ENCODE measurements at places on chromosomes 12 and 14.

GRCh38 chr14:91342206-91342760, 75.3 kb downstream of the CCDC88C start:
- no peak for DNase-seq

DNA sequence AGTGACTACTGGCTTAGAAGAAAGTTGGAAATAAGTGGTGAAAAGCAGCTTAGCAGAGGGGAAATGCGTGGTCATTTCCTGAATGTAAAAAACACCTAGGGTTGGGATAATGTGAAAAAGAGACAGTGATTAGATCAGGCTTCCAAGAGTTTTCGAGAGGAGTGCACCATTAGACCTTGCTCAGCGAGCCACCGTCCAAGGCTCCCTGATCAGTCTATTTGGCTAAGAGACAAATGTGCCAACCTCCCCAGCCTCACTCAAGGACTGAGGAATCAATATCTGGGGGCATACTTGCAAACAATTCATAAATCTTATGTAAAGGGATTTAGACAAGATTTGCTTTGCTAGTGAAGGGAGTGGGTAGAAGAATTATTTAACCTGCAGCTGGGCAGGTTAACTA, 594.5 kb downstream of the NRXN3 start:
- DNase-seq, result no peak

- no peak for DNase-seq
Observed at GRCh38 chr12:66235626-66236281, 46.7 kb downstream of the IRAK3 start.

- no peak for DNase-seq
Observed at GRCh38 chr12:84069699-84070098, 842.9 kb downstream of the SLC6A15 start.

DNA sequence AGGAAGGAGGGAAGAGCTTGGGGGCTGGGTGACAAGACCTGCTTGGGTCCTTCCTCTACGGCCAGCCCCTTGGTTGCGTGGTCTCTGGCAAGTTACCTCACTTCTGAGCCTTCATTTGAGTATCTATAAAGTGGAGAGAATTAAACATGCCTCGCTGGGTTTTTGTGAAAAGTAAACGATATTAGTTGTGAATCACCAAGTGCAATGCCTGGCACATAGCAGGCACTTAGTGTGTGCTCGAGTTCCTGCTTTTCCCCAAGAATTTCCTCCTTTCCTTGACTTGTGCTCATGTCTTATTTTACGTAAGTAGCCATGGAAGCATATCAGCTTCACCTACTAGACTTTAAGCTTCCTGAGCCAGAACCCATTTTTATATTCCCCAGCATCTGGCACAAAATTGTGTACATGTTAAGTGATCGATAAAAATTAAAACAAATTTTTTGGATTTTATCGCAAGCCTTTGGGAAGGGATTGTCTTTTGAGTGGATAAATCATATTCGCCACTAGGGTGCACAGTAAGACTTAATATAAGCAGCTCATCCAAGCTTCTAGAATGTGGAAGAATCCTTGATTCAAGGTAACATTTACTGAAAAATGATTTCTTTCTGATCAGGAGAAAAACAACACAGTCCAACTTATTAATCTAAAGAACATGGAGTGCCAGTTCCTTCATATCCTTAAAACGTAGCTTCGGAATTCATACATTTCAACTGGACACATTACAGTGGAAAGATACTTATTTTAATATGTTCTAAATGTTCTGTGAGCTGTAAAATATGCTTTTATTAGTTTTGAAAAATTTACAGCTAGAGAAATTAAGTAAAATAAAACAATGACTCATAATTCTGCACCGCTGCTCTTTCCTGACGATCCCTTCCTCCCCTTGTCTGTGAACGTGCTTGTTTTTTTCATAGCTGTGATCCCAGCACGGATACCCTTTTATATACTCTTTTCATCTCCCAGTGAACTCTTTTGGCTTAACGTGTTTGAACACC, 62.0 kb downstream of the SLC25A47 start:
- no peak for DNase-seq

- DNase-seq, result no peak
Observed at GRCh38 chr12:114735680-114736374, 51.9 kb upstream of the TBX3 start.

GRCh38 chr12:15688202-15688736, 100.9 kb downstream of the EPS8 start:
- no peak for DNase-seq

GRCh38 chr12:105992849-105993740, 145.7 kb downstream of the NUAK1 start:
- DNase-seq, result no peak

GRCh38 chr12:80413462-80413861, 30.6 kb upstream of the PTPRQ start:
- DNase-seq, result no peak

DNA sequence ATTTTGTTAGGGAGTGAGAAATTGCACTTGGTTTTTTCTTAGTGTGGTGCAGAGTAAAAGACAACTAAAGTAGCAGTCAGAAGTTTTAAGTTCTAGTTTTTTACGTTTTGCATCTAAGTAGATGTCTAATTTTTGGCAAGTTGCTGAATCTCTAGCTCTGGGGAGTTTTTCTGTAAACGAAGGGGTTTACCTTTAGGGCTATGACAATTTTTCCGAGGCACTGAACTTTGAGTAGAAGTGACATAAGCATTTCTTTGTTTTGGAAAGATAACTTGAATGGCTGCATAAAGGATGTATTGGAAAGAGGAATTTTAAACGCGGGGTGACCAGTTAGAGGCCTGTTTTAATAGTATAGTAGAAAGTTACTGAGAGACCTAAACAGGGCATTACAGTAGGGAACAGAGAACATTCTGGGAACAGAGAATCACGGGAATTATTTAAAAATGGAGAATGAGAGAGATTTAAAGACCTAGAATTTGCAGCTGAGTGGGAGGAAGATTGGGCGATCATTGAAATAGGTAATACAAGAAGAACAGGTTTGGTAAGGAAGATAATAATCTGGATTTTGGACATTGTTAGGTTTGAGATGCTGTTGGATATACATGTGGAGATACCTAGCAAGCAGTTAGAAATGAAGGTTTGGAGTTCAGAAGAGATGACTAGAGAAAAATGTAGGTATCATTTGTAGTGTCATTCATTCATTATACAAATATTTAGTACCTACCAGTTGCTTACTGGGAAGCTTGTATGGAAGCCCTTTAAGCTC, 1.2 kb downstream of the ZNF410 start:
- no peak for DNase-seq

DNA sequence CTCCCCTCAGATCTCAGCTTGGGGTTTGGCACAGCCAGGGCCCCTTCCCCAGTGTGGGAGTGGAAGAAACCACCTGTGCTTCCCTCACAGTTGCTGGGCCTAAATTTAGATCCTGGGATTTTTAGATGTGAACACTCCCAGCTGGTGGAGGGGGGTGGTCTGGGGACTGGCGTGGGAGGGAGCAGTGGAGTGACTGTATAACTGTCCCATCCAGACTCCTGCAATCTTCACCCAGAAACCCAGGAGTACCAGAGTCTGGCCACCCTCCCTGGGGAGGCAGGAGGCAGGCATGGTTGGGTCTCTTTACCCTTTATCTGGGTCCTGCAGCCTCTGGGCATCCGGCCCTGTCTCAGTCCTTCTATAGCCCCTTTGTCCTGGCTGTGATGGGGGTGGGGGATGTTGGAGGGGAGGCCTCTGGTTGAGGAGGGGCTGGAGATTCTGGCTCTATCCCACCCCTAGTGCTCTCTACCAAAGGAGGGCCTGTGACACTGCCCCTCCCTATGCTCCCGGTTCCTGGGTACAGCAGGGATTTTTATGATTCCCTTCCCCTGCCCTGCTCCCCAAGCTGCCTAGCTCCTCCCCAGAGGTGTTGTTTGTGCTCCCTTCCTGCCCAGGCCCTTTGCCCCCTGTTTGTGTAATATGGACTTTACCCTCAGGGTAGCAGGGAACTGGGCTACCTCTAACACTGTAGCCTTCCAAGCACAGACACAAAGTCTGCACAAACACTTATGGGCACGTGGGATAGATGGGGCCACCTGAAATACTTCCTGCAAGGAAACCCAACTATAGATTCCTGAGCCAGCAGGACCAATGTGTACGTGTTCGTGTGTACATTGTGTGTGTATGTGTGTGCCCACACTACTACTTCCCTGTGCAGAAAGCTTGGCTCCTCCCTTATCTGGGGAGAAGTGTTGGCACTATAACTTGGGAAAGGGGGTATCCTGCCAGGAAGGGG, 1.7 kb downstream of the ERBB3 start:
- no peak for DNase-seq

GRCh38 chr12:94305130-94305957, 154.3 kb downstream of the CEP83 start:
- no peak for DNase-seq

DNA sequence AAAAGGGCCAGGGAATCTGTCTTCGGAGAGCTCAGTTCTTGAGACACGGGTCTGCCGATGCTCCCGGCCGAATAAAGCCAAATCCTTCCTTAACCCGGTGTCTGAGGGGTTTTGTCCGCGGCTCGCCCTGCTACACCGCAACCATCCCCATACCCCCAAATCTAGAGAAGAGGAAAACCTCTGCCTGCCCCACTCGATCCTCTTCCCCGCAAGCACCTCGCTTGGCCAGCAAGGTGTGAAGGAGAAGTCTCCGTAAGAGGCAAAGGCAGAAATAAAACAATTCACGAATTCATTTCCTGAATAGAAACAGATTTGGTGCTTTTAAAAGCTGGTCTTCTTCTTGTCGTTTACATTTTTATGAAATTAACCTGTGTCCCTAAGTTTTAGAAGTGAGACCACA, 67.3 kb upstream of the GALNT9 start:
- no peak for DNase-seq

GRCh38 chr12:1047898-1048660, 57.1 kb downstream of the ERC1 start:
- no peak for DNase-seq

GRCh38 chr12:131555197-131555846, 155.6 kb upstream of the SFSWAP start:
- DNase-seq, result no peak

- no peak for DNase-seq
Observed at GRCh38 chr12:103431387-103431786, 64.4 kb downstream of the C12orf42 start.

DNA sequence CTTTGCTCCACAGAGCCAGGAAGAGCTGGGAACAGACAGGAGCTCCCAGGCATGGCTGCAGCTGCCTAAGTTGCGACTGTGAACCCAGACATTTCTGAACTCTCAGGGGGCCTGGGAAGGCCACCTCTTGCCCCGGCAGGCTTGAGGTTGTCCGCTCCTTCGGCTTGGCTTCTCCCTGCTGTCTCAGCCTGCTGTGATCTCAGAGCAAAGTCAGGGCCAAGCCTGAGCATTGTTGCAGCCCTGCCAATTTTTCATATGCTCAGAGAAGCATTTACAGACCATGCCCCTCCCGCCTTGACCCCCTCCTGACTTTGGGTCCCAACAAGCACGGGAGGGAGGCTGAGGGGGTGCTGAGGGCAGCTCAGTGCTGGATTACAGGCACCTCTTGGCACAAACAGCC, 1439.1 kb upstream of the FLRT2 start:
- no peak for DNase-seq

DNA sequence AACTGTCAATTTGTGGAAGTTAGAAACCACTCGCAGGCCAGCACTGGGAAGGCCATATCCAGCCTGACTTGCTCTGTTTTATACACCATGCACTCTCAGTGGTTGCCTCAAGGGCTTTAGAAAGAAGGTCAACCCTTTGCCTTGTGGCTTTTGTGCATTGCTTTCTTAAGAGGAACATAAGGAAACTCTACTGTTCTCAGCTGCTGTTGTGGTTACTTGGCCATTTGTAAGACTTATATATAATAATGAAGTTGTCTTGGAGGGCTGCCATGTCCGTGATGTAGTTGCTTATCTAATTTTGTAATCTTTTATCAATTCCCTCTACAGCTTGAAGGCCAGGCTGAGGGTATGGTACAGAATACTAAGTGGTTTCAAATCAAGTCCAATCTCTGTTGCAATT, 637.8 kb downstream of the DIO2 start:
- DNase-seq, result no peak

DNA sequence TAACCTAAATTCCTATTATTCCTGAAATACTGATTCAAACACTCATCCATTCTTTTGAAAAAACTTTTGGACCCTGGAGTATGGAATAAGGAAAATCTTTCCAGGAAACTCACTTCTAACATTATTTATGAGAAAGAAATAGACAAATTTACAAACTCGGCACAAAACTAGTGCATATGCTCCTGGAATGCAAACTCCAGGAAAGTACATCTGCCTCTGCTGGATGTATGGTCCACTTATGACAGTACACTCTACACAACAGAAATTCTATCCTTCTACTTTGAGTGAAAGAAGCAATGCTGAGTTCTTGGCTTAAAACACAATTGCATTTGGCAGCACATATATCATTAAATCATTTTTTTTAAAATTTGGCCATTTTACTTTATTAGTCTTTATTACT, 700.5 kb upstream of the STXBP6 start:
- no peak for DNase-seq

GRCh38 chr12:124338448-124338847, 43.6 kb downstream of the RFLNA start:
- DNase-seq, result no peak

DNA sequence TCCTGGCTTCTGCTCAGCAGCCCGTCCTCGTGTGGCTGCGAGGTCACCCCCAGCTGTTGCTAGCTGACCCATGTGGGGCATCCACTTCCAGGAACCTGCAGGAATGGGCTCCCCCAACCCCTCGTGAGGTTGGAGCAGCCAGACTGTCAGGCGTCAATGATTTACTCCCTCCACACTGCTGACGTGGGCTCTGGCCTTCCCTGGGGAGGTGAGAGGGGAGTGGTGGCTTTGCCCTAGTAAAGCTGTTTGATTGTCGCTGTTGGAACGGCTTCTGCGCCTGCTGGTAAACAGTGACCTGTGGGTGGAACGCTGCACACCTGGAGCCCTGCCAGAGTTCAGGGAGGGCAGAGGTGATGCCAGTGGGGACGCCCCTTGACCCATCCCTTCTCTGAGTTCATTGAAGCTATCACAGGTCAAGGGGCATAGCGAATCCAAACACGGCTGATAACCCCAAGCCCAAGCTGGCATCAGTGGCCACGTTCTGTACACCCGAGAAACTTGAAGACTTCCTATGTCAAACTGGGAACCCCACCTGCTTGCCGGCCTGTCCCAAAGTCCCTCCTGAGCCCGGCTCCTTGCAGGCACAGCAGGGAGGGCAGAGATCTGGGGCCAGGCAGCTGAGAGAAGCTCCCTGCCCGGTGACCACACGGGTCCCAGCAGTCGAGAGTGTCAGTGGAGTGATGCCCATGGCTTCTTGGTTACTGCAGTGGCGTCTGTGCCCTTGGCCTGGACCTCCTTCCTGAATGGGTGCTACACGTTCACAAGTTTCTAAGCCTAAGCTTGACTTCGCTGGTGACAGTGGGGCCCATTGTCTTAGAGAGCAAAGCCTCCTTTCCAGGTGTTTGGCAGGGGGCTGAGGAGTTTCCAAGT, 2.7 kb downstream of the ASPG start:
- DNase-seq, result no peak

GRCh38 chr14:24235804-24236688, 3.3 kb downstream of the GMPR2 start:
- no peak for DNase-seq

Measured in esophagus squamous epithelium (tissue), 5 donors.